Motor neuron (in vitro differentiated cells): ENCODE measurements at places on chromosomes 4 and X. TPM values are rescaled to one million over a fixed set of nuclear protein-coding genes. Genes with fewer than 3 reads are reported as not detected.

The SHROOM3 gene
- total RNA-seq = 1.0 and 1.4 TPM in 2 replicates

The CCDC110 gene
- 1.0 and 3.1 TPM in 2 replicates for total RNA-seq

- ATAC-seq = no peak
These were observed 20.8 kb downstream of the HMX1 start for GRCh38 chr4:8850830-8851188.

DNA sequence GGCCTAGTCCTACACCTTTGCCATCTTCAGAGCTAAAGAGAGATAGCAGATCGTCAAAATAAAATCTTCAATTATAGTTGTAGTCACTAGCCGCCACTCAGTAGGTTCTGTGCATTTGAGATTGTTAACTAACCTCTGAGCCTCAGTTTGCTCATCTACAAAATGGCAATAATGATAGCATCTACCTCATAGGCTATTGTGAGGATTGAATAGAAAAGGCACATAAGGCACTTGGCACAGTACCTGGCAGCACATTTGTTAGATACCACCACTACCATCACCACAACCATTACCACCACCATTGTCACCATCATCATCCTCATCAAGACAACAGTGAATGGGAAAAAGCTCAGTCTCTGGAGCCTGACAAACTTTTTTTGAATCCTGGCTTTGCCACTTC lies 134.6 kb downstream of the AMMECR1 start:
- no peak for ATAC-seq

DNA sequence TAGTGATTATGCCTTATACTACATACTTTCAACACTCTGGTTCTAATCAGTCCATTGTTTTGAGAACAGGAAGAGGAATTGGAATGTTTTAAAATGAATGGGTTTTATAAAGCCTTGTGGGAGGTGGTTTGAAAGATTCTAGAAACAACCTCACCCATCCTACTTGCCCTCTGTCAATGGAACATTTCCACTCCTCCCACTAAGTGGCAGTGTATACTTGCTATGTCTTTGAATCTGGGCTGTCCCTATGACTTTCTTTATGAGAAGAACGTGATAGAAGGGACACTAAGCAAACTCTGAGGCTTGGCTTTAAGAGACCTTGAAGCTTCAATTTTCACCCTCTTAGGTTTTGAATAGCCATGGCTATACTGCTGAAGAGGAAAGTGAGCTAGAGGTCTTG lies 611.2 kb downstream of the PPP4R3C start:
- peak; percentile 45 for ATAC-seq

DNA sequence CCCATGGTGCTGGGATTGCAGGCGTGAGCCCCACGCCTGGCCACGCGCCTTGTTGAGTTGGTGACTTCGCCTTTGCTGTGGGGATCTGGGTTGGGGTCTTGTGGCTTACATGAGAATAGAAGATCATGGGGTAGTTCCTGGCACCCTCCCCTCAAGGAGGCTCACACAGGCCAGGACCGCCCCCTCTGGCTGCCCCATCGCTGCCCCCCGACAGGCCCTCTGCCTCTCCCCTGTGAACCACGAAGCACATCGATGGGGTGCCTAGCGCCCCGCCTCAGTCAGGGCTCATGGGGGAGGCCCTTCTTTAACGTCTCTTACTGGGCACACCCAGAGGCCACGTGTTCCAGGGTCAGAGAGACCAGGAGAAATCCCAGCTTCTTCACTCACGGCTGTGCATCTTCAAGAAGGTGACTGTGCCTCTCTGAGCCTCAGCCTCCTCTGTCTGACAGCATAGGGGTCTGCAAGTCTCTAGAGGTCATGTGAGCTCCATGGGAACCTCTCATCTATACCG lies 23.6 kb upstream of the SPON2 start:
- ATAC-seq = no peak

GRCh38 chr4:16659079-16659478 lies 239.4 kb downstream of the LDB2 start:
- no peak for ATAC-seq

GRCh38 chr4:29037501-29037900 lies 1682.7 kb upstream of the PCDH7 start:
- no peak for ATAC-seq
